ENCODE measurements at places on chromosomes 4 and X.

- peak; percentile 75 for DNase-seq
Measured at GRCh38 chr4:138158746-138159297, 83.3 kb downstream of the SLC7A11 start.

DNA sequence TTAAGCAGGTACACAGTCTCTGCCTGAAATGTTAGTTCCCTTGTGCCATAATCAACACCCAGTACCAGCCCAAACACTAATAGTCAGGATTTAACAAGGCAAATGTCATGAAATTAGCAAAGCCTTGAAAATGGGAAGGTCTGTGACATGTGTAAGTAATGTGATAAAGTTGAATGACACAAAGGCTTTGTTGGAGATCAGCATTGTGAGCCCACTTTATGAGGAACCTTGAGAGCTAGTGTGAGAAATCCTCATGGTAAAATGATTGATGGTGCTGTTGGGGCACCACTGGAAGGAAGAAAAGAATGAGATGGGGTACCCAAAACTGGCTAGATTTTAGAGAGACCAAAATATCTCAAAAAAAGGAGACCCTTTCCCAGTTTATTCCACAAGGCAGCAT, 3.3 kb upstream of the LIN54 start:
- no peak for DNase-seq

DNA sequence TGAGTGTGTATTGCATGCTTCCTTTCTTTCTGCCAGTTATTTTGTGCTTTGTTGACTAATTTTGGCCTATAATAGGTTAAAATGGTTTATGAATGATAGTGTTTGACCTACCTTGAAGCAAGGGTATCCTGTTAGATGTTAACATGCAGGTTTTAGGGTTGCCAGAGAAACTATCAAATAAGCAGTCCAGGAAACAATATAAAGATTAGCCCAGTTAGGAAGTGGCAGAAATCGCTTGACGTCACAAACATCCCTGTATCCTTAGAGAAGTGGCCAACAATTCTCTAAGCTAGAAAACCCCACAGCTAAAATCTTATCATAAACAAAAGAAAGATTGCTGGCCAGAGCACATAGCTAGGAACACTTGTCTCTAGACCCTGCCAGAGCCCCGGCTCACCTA, 3.8 kb downstream of the NAP1L5 start:
- DNase-seq, result no peak

DNA sequence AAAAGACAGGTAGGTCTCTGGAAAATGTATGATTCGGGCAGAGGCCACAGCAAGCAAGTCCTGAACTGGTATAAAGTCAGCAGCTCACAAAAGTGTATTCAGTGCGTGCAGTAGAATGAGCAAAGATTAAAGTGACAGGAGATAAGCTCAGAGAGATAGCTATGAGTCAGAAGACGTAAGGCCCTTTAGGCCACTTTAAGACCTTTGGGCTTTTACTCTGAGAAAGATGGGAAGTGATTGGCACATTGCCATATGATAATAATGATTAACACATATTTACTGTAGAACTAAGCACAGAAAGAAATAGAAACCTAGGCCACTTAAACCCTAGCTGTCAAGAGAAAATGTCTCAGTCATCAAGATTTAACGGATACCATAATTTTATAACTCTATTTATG, 51.7 kb downstream of the TBCK start:
- DNase-seq, result no peak

Measured in fibroblast of the aortic adventitia (primary cell).